ENCODE measurements at places on chromosomes 7 and 10.

- no peak for DNase-seq
Measured at GRCh38 chr7:157012113-157012547, 1.7 kb upstream of the MNX1 start.

- DNase-seq, result no peak
Measured at GRCh38 chr10:65910209-65910608, 1015.6 kb upstream of the LRRTM3 start.

DNA sequence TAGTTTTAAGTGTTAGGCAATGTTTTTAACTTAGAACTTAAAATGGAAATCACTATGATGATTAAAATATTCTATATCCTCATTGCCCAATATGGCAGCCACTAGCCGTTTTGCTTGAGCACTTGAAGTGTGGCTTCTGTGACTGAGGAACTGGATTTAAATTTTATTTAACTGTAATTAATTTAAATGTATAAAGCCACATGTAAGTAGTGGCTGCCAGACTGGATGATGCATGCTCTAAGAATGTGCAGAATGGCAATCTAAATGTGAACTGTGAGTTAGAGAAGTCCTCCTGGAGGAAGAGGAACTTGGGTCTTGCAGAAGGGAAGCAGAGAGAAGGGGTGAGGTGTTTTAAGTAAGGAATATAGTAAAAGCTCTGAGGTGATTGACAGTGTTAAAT lies 451.4 kb downstream of the SUGCT start:
- no peak for DNase-seq

- DNase-seq, result no peak
Measured at GRCh38 chr10:69854511-69855345, 53.0 kb downstream of the COL13A1 start.

- no peak for DNase-seq
Measured at GRCh38 chr7:104039363-104039762, 49.9 kb upstream of the RELN start.

GRCh38 chr7:24609059-24609458 lies 35.8 kb downstream of the PALS2 start:
- no peak for DNase-seq

GRCh38 chr10:119633538-119634218 lies 17.5 kb upstream of the BAG3 start:
- no peak for DNase-seq

GRCh38 chr10:68837626-68838322 lies 10.4 kb downstream of the STOX1 start:
- DNase-seq, result no peak

DNA sequence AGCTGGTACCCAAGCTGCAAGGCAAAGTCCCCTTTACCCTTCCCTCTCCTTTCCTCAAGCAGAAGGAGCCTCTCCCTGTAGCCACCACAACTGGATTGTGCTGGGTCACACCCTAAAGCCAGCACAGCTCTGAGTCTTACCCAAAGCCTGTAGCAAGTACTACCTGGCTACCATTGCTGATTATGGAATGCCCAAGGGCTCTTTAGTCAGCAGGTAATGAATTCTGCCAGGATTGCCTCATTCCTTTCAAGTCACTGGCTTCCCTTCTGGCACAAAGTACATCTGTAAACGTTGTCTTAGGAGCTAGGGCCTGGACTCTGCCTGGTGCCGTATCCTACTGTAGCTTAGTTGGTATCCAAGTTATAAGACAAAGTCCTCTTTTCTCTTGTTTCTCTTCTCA lies 52.0 kb downstream of the FAS start:
- DNase-seq, result no peak

DNA sequence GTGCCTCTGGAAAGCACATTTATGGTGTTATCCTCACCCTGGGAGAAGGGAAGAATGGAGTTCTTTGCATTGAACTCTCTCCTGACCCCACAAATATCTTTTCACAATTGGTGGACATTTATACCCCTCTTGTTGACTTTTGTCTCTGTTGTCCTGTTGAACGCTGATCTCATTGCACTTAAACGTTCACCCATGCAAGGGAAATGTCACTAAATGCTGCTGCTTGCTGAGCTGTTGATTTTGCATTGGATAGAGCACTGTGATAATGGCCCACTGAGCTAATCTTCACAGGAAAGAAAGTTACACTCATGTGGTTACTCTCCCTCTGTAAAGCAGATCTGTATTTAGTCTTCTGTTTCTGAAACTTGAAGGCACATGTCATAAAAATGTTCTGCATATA lies 133.4 kb downstream of the FZD1 start:
- DNase-seq, result no peak

- DNase-seq, result no peak
Measured at GRCh38 chr10:92562424-92562823, 11.5 kb downstream of the IDE start.

DNA sequence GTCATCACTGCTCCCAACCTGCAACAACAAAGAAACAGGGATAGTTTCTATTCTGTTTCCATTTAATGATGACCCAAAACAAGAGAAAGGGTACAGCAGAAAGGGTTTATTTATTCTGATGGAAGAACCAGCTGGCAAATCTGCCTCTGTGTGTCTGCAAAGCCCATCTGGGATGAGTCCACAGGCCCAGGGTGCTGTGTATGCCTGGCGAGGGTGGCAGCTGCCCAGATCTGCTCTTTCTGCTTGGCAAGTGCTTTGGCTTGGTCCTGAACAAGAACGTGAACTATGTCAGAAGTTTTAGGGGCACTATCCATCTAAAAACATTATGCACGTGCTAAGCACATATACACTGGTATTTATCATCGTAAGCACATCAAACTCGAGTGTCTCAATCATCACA lies 333.8 kb downstream of the CXCL12 start:
- no peak for DNase-seq

DNA sequence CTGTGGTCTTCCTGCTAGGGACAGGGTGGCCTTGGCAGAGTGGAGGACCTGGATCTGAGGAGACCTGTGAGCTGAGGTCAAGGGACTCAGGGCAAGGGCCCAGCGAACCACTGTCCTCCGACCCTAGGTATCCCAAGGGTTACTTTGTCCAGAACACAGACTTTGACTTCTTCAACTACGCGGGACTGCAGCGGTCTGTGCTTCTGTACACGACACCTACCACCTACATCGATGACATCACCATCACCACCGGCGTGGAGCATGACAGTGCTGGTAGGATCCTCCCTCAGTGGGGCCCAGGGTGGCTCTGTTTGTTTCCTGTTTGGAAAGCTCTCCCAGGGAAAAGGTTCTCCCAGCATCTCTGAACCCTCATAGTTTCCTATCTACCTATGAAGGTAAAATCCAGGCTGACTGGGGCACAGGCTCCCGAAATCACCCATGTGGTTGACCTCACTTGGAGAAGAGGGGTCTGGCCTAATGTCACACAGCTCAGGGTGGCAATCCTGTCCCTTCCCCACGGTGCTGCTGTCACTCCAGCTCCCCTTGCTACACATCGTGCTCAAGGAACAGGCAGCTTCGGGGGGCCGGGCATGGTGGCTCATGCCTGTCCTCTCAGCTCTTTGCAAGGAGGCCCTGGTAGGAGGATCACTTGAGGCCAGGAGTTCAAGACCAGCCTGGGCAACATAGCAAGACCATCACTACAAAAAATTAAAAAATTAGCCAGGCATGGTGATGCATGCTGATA lies 57.6 kb downstream of the ZNF727 start:
- DNase-seq, result no peak

DNA sequence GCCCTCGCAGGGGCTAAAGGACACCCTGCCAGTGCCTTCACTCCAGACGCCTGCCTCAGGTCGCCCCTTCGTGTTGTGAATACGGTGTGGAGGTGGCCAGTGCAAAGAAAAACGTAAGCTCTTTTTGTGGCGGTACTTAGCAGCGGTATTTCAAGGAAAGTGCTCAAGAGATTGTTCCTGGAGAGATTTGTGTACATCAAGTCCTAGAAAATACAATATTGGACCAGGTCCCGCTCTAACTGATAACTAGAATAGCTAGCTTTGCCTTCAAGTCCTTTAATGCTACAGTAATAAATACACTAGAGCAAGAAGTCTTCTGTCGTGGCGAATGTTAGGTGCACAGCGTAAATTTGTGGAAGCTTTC lies 689 bp downstream of the PLCE1 start:
- DNase-seq, result no peak

GRCh38 chr7:29281782-29282541 lies 87.4 kb downstream of the CHN2 start:
- no peak for DNase-seq

GRCh38 chr7:48610705-48611104 lies 313.6 kb upstream of the CDC14C start:
- DNase-seq, result no peak

DNA sequence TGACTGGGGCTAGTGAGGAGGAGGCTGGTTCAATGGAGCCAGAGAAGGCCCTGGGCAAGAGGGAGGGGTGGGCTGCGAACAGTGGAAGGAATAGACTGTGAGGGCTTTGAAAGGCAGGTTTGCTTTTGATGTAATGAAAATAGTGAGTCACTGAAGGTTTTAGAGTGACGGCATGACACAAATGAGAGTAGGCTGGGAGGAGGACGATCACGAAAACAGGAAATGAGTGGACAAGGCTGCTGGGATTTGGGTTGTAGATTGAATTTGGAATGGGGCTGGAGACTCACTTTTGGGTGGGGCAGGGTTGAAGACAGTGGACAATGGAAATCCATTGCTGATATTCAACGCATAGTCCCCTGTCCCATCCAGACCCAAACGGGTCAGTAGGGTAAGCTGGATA lies 139.6 kb downstream of the CDH23 start:
- no peak for DNase-seq

- no peak for DNase-seq
Measured at GRCh38 chr7:37093257-37093656, 355.4 kb downstream of the ELMO1 start.

DNA sequence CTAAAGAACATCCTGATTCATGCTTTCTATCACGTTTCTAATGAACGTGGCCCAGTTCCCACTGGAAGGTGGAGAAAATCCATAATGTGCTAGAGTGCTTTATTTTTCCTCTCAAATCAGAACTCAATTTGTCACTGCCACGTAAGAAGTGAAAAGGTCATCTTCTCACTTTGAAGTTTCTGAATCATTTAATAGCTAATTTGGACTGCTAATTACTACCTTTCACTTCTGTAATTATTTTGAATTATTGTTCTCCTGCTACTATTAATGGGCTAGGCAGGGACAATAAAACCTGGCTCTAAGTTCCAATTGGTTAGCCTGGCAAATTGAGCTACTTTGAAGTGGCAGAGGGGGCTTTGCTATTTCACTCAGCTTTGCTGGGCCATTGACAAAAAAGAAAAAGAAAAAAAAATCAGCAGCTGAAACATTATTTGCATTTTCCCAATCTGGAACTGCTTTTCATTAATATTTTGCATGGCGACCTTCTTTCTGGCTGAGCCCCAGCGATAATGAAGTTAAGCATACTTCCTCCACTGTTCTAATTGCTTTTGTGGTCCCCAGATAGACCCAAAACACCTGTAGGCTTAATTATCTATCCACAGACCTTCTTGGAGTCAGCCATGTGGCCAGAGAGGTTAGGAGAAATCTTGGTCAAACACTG lies 264.2 kb downstream of the SEC23IP start:
- DNase-seq, result no peak

DNA sequence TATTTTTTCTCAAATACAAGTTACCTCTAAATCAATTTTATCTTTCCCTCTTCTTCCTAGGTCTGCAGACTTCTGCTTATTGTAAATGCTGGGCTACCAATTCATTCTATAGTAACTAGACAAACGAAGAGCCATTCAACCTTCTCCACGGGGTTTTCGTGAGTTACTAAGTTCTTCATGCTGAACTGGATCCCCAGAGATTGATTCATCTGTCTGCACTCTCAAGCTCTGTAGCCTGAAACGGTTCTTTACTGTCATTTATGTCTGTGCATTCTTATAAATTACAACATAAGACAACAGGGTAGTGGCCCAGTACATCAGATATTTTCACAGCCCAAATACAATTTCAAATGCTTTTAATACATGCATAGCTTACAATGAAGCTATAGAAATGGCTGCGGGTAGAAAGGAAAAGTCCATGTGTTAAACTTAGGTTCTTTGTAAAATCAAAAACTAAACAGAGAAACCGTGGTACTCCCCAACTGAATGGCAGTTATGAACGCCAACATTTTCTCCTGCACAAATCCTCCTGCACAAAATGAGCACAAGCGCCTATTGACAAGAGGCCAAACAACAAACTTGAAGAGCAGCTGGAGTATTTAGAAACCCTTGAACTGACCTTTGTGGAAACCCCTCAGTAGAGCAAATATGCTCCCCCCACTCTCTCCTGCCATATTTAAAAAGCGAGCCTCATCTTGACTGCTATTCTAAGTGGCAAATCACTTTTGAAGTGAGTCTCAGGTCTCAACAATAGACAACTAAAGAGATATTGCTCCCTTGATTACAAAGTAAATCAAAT lies 20.7 kb downstream of the LAMB1 start:
- no peak for DNase-seq

GRCh38 chr10:86798025-86798424 lies 41.6 kb downstream of the BMPR1A start:
- DNase-seq, result no peak

GRCh38 chr10:48714088-48714487 lies 29.4 kb downstream of the WDFY4 start:
- DNase-seq, result no peak

DNA sequence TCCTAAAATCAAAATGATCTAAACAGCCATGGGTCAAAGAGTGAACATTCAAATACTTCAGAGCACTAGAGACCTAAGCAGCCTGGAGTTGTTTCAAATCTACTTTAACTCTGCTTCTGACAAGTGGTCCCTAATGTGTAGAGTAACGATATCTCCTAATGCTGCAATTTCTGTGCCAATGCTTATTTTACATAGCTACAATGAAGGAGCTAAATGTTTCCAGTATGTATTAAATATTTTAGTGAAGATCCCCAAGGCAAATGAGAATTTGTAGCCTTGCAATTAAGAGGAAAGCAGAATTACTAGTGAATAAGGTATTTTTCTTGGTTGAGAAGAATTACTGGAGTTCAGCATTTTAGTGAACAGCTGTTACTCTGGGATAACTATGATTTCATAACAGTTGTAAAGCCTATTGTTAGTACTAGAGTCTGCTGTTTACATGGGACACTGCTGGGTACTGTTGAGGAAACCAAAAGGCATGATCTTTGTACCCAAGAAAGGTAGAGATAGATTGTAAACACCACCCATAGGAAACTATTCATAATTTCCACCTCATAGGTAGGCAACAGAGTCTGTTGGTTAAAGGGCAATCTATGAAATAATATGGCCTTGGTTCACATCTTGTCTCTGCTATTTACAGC lies 271.9 kb downstream of the PLXDC2 start:
- DNase-seq, result no peak

- DNase-seq, result no peak
Measured at GRCh38 chr7:1330801-1331425, 98.2 kb downstream of the UNCX start.

DNA sequence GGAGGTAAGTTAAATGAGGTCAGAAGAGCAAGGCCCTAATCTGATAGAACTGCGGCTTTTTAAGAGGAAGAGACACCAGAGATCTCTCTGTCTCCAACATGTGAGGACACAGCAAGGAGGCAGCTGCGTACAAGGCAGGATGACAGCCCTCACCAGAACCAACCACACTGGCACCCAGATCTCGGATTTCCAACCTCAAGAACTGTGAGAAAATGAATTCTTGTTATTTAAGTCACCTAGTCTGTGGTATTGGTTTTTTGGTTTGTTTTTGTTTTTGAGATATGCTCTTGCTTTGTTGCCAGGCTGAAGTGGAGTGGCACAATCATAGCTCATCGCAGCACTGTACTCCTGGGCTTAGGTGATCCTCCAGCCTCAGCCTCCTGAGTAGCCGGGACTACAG lies 127.2 kb downstream of the DLG5 start:
- DNase-seq, result no peak

GRCh38 chr7:55369427-55370400 lies 4.6 kb downstream of the LANCL2 start:
- DNase-seq, result no peak

- no peak for DNase-seq
Measured at GRCh38 chr10:97404044-97404443, 2.9 kb upstream of the RRP12 start.

- no peak for DNase-seq
Measured at GRCh38 chr10:60465801-60466200, 76.1 kb upstream of the ANK3 start.

Data from COLO829 (cell line).